ENCODE measurements at places on chromosomes 13 and 19.
A peak's percentile ranks its signal among the peaks of the same experiment; 100 is the strongest.

GRCh38 chr19:47756953-47757608 lies 11.7 kb downstream of the NOP53 start:
- no peak for DNase-seq

DNA sequence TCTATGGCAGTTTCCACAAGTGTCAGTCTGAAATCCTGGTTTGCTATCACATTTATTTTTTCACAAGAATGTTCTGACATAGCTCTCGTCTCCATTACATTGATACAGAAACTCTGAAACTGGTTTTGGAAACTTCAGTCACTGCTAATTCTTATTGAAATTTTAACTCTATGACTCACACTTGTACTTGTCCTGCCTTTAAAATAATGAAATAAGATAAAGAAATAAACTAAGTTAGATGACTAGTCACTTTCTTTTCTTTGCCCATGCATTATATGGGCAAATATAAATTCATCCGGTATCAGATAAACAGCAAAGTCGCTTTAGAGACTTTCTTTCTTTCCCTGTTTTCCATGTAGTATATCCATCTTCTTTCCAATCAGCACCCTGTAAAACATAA lies 257.5 kb downstream of the PCDH9 start:
- DNase-seq = peak; percentile 5

- no peak for DNase-seq
These were observed 26.9 kb downstream of the RFX1 start for GRCh38 chr19:13979244-13979615.

GRCh38 chr13:99983499-99984401 lies 2.2 kb downstream of the ZIC2 start:
- DNase-seq = no peak

- no peak for DNase-seq
These were observed 709.8 kb downstream of the PCDH17 start for GRCh38 chr13:58341318-58341717.

GRCh38 chr19:18176367-18177310 lies 3.0 kb downstream of the IFI30 start:
- no peak for DNase-seq

DNA sequence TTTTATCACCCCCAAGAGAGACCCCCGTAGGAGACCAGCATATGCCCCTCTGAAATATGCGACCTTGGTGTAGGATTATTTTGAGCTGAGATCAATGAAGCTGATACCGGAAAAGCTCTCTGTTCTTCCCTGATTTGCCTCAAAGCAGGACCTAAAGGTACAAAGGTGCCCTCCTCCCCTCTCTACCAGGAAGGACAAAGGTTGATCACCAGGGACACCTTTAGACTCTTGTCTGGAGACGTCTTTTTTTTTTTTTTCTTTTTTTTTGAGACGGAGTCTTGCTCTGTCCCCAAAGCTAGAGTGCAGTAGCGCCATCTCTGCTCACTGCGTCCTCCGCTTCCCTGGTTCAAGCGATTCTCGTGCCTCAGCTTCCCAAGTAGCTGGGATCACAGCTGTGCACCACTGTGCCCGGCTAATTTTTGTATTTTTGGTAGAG lies 792 bp upstream of the PEX11G start:
- no peak for DNase-seq

DNA sequence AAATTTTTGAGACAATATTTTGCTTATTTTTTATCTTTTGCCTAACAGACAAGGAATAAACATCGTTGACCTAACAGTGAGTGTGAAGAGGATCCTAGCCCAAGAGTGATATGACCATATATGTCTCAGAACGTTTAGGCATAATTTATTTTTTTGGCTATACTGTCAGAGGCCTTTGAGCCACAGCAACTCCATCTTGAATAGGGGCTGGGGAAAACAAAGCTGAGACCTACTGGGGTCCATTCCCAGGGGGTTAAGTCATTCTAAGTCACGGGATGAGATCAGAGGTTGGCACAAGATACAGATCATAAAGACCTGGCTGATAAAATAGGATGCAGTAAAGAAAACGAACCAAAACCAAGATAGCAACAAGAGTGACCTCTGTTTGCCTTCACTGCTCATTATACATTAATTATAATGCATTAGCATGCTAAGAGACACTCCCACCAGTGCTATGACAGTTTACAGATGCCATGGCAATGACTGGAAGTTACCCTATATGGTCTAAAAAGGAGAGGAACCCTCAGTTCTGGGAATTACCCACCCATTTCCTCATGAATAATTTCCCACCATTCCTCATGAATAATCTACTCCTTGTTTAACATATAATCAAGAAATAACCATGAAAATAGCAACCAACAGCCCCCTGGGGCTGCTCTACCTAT lies 510.9 kb upstream of the PCDH9 start:
- DNase-seq = no peak

DNA sequence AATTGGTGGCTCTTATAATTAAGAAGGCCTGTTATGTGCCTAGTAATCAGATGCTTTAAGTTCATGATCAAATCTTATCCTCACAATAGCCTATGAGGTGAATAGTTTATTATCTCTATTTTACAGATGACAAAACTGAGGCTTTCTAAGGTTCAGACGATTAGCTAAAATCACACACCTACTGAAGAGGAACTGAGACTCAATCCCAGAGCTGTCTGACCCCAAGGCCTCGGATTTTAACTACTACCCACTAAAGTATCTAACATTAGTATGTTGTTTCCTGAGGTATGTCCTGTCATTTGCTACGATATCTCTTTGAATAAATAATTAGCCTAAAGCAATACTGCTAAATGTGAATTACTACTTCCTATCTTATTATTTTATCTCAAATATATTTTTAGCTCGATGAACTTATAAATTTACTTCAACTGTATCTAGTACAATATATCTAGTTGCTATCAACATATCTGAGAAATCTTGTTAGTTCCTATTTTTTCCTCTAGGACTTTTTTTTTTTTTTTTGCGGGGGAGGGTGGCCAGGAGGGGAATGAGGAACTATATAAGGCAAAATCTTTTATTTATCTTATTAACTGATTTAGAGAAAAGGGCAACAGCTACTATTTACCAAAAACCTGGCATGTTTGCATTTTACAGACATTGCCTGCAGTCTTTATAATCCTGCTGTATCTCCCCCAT lies 118.5 kb downstream of the ABCC4 start:
- DNase-seq = no peak

Measured in SJSA1 (cell line).